Activated CD4-positive, alpha-beta T cell treated with anti-CD3 and anti-CD28 coated beads for 48 hours (primary cell): ENCODE measurements at places on chromosomes 2 and 18.

DNA sequence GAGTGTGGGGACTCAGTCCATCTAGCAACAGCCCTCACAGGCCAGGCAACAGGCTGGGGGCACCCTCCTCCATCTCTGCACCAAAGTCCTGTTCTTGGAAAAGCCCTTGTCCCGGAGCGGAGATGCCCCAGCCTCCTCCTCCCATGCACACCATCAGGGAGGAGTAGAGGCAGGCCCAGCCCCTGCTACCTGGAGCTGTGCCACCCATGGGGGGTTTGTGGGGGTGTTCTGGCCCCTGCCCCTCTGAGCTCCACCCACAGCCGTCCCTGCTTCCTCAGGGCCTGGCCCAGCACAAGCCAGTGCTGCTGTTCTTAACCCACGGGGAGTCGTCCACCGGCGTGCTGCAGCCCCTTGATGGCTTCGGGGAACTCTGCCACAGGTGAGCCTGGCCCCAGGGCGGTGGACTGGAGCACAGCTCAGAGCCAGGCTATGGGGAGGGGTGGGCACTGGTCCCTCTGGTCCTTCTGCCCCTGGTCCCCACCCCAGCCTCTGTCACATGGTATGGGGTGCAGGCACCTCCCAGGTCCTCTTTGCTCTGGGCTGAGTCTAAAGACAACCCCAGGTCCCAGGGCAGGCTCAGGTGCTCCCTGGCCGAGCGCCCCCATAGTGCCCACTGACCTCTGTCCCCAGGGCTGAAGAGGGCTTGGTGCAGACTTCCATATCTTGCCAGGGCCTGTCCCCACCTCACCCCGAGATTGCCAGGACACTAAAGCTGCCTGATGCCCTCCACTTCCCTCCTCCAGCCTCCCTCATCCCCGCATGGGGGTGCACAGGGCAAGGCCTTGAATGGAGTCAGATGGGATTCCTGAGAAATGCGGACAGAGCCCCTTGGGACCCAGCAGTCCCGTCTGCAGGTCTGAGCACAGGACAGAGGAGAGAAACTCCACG, 2.7 kb downstream of the AGXT start:
- no peak for DNase-seq

GRCh38 chr2:227374158-227374557, 4.9 kb downstream of the TM4SF20 start:
- peak; percentile 60 for DNase-seq

DNA sequence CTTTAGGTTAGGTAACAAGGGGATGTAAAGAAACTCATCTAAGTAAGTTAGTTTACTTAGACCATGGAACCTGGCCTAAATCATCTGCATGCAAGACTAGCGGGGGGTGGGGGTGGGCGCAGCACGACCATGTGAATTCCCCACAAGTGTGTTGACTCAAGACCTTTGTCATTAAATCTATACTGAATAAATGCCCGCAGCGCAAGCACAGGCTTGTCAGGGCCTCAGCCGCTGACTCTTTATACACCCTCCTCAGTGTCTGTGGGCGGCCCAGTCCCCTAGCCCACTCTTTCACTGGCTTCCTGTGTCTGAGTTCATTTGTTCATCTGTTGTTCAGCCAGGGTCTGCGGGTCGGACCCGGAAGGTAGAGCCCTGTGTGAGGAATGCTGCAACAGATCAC, 17.8 kb downstream of the MAP3K2 start:
- DNase-seq, result no peak

GRCh38 chr2:67719351-67719750, 322.2 kb downstream of the ETAA1 start:
- DNase-seq, result no peak

DNA sequence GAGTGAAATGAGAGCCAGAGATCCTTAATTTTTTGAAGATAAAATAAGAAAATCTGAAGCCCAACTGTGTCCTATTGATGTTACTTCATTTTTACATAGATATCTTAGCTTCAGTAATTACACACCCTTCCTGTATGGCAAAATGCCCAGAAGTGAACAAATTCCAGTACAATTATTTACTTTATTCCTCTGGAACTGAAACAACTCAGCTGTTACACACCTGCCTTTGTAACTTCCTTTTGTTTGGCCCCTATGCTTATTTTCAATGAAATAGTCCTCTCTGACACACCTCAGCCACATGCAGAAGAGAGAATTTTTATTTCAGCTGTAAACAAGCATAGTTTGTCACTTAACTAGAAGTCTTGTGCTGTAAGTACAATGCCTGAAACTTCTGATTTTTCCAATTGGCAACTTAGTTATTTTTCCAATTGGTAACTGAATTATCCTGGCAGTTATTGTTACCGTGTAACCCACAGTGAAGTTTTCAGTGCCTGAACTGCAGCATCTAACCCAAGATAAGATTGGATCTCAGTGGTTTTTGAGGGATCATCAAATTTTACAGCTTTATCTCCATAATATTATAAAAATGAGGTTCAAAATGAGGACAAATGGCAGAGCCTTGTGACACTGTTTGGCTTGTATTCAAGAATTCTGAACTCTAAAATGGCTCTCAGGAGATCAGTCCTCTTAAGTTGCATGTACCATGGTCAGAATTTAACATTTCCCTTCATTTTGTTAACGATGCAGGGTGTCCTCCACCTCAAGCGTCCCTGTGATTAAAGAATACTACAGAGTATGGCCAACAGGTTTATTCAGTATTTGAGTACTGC, 82.6 kb downstream of the PKP4 start:
- DNase-seq, result no peak

DNA sequence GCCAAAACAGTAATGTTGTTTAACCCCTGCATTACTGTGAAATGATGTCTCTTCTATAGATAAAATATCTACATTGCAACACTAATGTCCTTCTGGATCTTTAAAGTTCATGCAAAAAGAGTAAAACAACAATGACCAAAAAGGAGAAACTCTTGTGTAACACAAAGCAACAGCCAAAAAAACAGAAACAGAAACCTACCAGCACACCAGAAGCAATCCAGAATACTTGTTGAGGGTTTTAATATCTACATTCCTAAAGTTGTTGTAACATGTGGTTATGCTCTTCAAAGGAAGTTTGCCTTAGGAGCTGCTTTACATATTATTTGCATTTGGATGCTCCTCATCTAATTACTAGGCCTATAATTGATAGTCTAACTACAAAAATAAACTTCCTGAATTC, 157.2 kb downstream of the BABAM2 start:
- no peak for DNase-seq

GRCh38 chr18:38851526-38851925, 1285.9 kb upstream of the CELF4 start:
- no peak for DNase-seq

DNA sequence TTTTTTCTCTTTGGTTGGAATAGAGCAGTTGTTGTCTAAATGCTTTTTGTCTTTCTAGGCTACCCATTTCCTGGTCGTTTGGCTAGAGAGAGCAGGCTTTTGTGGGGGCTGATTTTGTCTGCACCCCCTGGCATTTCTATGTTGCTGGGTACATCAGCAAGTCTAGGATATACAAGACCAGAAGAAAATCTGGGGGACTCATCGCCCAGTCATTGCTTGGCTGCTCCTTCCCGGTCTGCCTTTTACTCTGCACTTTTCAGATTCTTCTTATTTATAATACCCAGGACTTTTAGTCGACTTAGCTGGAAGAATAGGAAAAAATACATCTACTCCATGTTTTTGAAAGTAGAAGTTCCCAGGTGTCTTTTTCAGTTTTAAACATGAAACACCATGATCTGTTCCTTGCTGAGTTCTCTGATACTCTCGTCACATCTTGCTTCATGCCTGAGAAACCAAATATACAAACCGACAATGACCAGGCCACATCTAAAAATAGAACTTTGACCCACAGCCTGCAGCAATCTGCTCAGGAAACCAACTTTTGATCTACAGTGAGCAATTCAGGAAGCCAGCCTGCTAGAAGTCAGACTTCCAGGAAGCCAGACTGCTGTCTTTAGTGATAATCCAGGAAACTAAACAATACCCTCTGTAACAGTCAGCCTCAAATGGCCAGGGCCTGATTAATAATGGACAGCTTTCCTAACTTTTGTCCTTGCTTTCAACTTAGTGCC, 163.8 kb upstream of the MEX3C start:
- no peak for DNase-seq

- DNase-seq, result no peak
Observed at GRCh38 chr2:45814951-45815621, 163.6 kb downstream of the PRKCE start.

DNA sequence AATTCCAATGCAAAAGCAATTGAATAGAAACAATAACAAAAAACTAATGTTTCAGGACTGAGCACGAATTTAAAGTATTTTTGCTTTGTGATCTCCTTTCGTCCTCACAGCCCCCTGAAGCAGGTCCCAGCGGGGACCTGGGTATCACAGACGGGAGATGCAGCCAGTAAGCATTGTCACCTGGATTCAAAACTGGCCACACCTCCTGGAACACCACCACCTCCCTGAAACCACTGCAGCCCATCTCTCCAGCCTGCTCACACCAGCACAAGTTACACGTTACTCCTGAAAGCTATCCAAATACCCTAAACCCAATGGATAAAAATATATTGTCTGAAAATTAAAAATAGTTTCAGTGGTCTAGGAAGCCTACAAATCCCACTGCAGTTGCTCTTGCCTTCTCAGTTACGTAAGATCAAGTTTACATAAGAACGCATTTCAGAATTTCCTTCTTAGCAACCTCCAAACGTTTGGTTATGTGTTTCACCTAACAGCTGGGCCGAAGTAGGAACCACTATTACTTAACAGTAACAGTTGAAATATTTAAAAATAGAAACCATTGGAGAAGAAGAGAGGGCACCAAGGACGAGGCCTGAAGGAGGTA, 178.0 kb downstream of the HDAC4 start:
- DNase-seq, result no peak

DNA sequence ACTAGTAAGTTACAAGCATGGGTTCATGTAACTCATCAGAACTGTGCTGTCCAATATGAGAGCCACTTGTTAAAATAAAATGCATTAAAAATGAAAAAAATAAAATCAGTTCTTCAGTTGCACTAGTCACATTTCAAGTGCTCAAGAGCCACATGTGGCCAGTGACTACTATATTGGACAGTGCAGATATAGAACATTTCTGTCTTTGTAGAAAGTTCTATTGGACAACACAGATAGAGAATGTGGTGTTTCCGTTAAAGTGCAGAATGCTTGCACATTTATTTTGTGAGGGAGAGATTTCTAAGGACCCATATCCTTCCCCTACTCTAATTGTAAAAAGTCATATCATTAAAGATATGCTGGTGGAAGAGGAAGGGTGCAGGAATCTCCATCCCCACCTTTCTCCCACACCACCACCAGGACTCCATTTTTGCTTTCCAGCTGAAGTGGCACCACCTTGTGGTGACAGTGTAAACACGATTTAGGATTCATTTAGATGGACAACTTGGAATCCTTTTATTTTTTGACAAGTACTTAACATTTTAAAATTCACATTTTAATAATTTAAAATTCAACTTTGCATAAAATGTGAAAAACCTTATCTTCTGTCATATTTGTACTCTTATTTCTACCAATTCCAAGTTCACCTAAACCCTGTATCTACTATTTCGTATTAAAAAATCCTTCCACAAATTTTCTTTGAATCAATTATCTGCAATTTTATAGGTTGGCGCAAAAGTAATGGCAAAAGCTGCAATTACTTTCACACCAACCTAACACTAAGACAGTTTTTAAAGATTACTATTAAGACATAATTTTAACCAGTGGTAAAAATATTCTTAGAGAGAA, 9.4 kb upstream of the CD302 start:
- peak; percentile 33 for DNase-seq

DNA sequence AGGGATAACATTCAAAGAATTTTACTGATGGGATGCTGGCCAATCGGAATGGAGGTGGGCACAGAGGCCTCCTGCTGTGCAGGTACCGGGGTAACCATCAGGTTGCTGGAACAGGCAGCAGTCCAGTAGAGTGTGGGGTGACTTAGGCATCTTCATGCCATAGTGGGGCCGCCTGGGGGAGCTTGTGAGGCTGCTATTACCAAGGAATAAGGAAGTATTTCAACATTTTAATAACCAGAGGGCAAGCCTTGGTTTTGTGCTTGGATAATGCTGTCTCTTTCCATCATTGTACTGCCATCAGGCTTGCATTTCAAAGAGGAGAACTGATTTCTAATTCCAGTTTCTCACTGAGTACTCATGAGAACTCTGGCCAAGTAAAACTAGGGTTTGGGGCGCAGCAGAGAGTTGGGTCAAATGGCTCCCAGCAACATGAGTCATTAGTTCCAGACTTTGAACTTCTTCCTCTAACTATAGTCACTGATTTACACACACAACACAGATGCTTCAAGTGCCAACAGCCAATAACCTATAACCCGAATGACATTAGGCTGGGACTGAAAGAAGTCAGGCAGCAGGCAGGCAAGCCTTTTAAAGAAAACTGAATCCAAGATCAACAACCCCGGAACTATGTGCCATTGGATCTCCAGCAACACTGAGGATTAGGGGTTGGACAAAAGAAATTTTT, 56.1 kb upstream of the FHL2 start:
- DNase-seq, result peak; percentile 19

DNA sequence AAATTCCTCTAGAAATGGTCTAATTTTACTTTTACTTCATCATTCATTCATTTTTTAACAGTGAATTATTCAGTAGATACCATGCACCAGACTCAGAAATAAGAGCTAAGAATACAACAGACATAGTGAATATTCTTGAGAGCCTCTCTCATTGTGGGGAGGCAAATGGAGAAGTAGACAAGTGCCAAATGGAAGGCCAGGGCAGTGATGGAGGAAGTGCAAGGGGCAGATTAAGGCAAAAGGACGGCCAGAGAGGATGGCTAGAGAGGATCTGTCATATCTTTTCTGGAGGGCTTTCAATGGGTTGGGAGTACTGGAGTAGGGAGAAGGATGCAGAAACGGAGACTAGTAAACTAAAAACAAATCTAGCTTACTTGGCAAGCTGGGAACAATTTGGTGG, 19.0 kb upstream of the RMDN2 start:
- DNase-seq, result no peak

GRCh38 chr2:240439698-240440151, 4.3 kb downstream of the GPC1 start:
- no peak for DNase-seq

DNA sequence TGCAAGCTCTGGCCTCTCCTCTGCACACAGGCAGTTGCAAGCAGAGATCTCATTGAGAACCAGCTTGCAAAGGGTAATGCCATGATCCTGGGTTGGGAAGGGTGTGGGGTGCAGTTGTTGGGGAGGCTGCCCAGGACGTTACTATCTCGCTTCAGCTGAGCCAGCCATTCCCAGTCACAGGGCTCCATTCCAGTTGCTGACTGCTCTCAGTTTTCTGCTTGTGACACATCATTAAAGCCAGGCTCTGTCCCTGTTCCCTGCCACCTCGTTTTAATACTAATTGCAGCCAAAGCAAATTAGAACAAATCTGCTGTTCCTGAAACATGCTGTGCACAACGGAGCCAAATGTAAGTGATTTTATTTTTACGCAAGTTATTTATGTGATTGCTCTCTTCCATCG, 62.5 kb upstream of the SMAD2 start:
- DNase-seq, result no peak

DNA sequence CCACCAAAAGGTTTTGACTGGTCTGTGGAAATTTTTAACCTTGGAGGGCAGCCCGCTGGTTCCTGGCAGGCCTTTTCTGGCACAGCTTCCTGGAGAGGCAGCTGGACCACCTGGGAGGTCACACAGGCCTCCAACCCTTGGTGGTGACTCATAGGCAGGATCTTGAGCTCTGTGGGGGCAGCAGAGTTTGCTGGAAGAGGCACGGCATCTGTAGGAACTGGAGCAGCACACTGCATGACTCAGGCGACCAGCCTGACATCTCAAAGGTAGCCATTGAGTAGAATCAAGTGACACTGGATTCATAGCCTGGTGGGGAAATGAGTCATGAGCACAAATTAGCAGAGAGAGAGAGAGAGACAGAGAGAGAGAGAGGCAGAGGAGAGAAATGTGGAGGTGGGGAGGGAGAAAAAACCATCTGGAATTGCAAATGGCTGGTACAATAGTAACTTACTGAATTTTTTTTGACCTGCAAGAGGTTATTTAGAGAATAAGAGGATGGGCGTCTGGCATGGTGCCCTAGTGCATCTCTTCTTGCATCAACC, 57.4 kb downstream of the TRPM8 start:
- peak; percentile 42 for DNase-seq
